ENCODE measurements at places on chromosomes 12 and 14.

DNA sequence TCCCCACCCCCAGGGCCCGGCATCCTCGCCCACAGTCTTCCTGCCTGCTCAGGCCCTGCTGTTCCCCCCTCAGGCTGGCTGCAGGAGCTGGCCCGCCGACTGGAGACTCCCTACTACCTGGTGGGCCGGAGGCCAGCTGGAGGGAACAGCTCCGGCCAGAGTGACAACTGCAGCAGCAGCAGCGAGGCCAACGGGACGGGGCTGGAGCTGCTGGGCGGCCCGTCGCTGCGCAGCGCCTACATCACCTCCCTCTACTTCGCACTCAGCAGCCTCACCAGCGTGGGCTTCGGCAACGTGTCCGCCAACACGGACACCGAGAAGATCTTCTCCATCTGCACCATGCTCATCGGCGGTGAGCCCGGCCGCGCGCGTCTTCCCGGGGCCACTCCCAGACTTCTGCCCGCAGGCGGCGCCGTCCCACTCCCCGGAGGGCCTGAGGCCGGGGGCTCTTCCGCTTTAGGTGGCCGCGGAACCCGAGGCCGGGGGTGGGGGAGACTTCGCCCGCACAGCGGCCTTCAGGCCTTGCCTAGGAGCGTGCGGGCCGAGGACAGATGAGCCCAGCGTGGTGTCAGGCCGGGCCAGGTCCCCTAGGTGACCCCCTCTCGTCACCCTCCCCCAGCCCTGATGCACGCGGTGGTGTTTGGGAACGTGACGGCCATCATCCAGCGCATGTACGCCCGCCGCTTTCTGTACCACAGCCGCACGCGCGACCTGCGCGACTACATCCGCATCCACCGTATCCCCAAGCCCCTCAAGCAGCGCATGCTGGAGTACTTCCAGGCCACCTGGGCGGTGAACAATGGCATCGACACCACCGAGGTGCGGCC lies 10.2 kb downstream of the KCNH3 start:
- no peak for DNase-seq

- DNase-seq: no peak
Observed at GRCh38 chr12:113476176-113476986, 4.7 kb upstream of the LHX5 start.

- DNase-seq: no peak
Observed at GRCh38 chr14:39451811-39452210, 19.6 kb upstream of the FBXO33 start.

- no peak for DNase-seq
Observed at GRCh38 chr12:14834509-14834908, 8.8 kb downstream of the ART4 start.

GRCh38 chr12:104048811-104049210 lies 1.2 kb downstream of the GLT8D2 start:
- DNase-seq: no peak

GRCh38 chr12:89185181-89185580 lies 167.1 kb downstream of the DUSP6 start:
- DNase-seq: no peak

DNA sequence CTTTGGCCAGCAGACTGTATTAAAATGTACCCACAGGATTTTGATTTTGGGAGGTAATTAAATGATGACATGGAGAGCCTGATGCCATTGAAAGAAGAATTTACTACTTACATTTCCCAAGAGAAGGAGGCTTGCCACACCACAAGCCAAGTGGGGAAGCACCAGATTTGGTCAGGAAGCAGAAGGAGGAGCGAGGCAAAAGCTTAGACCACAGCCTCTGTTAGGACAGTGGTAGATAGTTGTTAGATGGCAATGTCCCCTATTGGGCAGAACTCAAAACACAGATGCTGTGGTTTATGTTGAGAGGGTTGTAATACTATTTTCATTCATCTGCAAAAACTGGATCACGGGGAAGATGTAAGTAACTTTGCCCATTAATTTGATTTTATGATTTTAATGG lies 709.4 kb downstream of the VRK1 start:
- no peak for DNase-seq
